Muscle of arm (tissue), 14 donors: ENCODE measurements at places on chromosomes 6 and 20. TPM values are rescaled to one million over a fixed set of nuclear protein-coding genes. Genes with fewer than 3 reads are reported as not detected.

- no peak for DNase-seq
Measured at GRCh38 chr20:49571553-49571835, 3.6 kb upstream of the PTGIS start.

GRCh38 chr6:169087443-169088041, 166.1 kb downstream of the THBS2 start:
- no peak for DNase-seq

DNA sequence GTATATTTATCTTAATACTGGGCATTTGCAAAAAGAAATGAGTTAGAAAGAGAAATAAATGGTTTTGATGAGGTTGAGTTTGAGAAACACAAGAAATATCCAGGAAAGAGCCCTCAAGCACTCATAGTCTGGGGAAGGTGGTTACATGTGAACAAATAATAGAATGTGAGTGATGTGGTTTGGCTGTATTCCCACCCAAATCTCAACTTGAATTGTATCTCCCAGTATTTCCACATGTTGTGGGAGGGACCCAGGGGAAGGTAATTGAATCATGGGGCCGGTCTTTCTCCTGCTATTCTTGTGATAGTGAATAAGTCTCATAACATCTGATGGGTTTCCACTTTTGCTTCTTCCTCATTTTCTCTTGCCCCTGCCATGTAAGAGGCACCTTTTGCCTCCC, 334.1 kb downstream of the COL12A1 start:
- DNase-seq, result no peak

The KIF25 gene
- polyA plus RNA-seq, result 0.28 TPM

The LY6G5C gene
- 2.3 TPM for polyA plus RNA-seq

GRCh38 chr20:43028470-43028869, 161.2 kb downstream of the PTPRT start:
- DNase-seq, result no peak

DNA sequence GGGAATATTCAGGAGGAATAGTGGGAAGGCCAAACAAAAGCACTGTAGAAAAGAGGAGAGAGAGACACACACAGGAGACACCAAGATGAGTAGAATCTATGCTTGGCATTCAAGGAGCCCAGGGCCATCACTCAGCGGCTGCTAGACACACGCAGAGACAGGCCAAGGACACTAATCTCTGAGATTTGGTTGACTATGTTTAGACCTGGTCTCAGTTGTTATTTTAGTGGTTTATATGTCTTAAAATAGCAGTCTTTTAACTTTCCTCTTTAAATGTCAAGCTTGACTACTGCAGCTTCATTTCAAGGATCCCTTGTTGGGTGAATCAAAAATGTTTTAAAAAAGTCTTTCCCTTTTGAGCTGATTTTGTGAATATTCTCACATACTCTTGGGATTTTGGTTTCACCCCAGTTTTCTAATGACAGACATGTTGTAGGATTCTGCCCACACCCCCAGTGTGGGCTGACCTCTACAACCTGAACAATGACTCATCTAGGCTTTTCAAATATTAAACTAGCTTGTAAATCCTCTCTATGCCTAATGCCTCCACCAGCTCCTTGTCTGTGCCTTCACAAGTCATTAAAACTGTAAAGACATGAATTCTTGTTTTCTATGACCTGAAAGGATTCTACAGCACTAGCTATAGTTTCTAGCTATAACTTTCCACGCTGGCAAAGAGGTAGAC, 142.7 kb upstream of the EXOC2 start:
- DNase-seq, result no peak

- DNase-seq, result no peak
Measured at GRCh38 chr6:157693867-157694266, 129.2 kb upstream of the SNX9 start.

The GJA10 gene
- polyA plus RNA-seq, result not detected
